ENCODE measurements at places on chromosomes 7 and 10. TPM values are rescaled to one million over a fixed set of nuclear protein-coding genes. Genes with fewer than 3 reads are reported as not detected.

GRCh38 chr10:125122566-125122965, 37.8 kb downstream of the CTBP2 start:
- peaks cover 9% of the 10 kb centered on the region for H3K36me3 ChIP-seq
- H3K4me1 ChIP-seq = peaks cover 64% of the 10 kb centered on the region
- no peaks in the 10 kb centered on the region for H3K27me3 ChIP-seq

DNA sequence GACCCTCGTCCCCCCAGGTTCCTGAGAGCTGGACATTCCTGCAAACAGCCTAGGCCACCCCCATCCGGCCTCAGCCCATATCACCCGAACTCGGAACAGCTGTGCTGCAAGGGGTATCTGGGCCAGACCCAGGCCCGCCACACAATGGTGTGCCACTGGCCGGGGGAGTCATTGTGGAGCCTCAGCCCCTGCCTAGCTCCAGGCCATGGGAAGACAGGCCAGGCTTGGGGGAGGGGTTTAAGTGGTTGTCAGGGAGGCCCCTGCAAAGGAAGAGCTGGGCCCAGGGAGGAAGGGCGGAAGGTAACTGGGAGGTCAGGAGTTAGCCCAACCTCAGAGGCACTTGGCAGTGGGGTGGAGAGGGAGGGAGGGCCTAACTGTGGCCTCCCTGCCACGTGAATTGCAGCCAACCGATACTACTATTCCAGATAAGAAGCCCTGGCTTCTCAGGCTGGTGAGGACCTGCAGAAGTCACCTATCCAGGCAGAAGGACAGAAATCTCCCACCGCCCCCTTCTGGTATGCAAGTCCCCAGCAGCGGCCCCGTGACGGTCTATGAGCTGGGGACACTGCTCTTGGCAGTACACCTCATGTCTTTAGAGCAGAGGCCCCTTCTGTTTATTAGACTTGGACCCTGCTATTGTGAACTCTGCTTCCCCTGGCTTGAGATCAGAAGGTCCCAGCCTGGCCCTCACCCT, 26.8 kb downstream of the VSIR start:
- peaks cover 30% of the 10 kb centered on the region for H3K4me1 ChIP-seq
- H3K27me3 ChIP-seq = no peaks in the 10 kb centered on the region
- no peak overlapping the region for H3K4me3 ChIP-seq
- H3K27ac ChIP-seq = no peak overlapping the region
- no peak for DNase-seq

- no peaks in the 10 kb centered on the region for H3K4me1 ChIP-seq
- H3K4me3 ChIP-seq = no peak overlapping the region
- DNase-seq = no peak
- no peak overlapping the region for H3K27ac ChIP-seq
Observed at GRCh38 chr7:151579644-151580043, 59.9 kb upstream of the RHEB start.

DNA sequence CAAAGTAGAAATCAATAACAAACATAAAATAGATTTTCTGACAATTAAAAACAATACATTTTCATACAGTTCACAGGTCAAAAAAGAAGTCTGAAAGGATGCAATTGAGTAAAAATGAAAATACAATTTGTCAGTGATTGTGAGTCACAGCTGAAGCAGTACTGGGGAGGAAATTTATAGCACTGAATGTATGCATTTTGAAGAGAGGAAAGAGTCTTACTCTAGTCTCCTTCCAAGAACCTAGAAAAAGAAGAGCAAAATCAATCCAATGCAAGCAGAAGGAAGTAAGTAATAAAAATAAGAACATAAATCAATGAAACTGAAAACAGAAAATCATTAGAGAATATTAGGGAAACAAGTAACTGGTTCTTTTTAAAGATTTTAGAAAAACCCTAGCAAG, 507.2 kb upstream of the IGFBP3 start:
- H3K27ac ChIP-seq = no peak overlapping the region
- H3K27me3 ChIP-seq = no peaks in the 10 kb centered on the region
- H3K4me1 ChIP-seq = no peaks in the 10 kb centered on the region
- H3K4me3 ChIP-seq = no peak overlapping the region
- no peak for DNase-seq

DNA sequence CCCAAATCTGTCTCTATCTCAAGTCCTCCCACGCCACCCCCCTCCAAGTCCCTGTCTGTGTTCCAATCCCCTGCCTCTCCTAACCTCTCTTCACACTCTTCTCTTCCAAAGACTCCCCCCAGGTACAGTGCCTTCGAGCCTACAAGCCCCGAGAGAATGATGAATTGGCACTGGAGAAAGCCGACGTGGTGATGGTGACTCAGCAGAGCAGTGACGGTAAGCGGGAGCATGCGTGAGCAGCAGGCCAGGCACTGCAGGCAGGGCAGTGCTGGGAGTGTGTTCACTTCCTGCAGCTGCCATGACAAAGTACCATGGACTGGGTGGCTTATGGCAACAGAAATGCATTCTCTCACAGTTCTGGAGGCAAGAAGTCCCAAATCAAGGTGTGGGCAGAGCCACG, 23.4 kb downstream of the ARHGEF5 start:
- peaks cover 11% of the 10 kb centered on the region for H3K36me3 ChIP-seq
- no peak overlapping the region for H3K27ac ChIP-seq
- DNase-seq = no peak
- no peak overlapping the region for H3K4me3 ChIP-seq
- H3K27me3 ChIP-seq = no peaks in the 10 kb centered on the region
- H3K4me1 ChIP-seq = no peaks in the 10 kb centered on the region

- no peaks in the 10 kb centered on the region for H3K4me1 ChIP-seq
- no peak overlapping the region for H3K27ac ChIP-seq
- H3K4me3 ChIP-seq = no peak overlapping the region
- no peaks in the 10 kb centered on the region for H3K27me3 ChIP-seq
- no peak for DNase-seq
Observed at GRCh38 chr10:129853562-129853903, 110.5 kb downstream of the EBF3 start.

- no peaks in the 10 kb centered on the region for H3K4me1 ChIP-seq
- H3K36me3 ChIP-seq = no peaks in the 10 kb centered on the region
- no peak overlapping the region for H3K4me3 ChIP-seq
- no peak overlapping the region for H3K27ac ChIP-seq
Observed at GRCh38 chr7:91083855-91084644, 180.2 kb upstream of the FZD1 start.

DNA sequence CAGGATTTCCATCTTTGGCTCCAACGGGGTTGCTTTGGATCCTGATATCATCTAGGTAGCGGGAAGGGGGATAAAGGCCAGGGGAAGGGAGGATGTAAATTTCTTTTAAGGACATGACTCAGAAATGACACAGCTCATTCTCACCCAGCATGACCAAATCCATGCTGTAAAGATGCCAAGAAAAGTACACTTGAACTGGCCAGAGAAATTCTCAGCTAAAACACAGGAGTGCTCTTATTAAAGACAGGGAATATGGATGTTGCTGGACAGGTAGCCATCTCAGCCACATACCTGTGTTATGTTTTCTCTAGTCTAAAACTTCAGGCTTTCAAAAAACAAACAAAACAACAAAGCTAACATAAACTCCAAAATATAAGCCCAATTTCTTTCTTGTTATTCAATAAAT, 68.3 kb downstream of the NAMPT start:
- H3K4me1 ChIP-seq = peaks cover 26% of the 10 kb centered on the region
- H3K36me3 ChIP-seq = no peaks in the 10 kb centered on the region
- peak; percentile 33 for DNase-seq
- no peak overlapping the region for H3K4me3 ChIP-seq
- H3K27ac ChIP-seq = peak overlapping the region; percentile 38

GRCh38 chr10:70978181-70978580, 89.8 kb upstream of the PCBD1 start:
- H3K27ac ChIP-seq = no peak overlapping the region
- no peaks in the 10 kb centered on the region for H3K36me3 ChIP-seq
- no peak for DNase-seq
- no peaks in the 10 kb centered on the region for H3K27me3 ChIP-seq
- no peak overlapping the region for H3K4me3 ChIP-seq

GRCh38 chr7:158802535-158803366, 26.6 kb downstream of the ESYT2 start:
- H3K4me3 ChIP-seq = peak overlapping the region; percentile 47
- H3K27ac ChIP-seq = peak overlapping the region; percentile 84
- DNase-seq = peak; percentile 56
- peaks cover 3% of the 10 kb centered on the region for H3K36me3 ChIP-seq

- peaks cover 28% of the 10 kb centered on the region for H3K4me1 ChIP-seq
- H3K4me3 ChIP-seq = no peak overlapping the region
- no peak for DNase-seq
- no peak overlapping the region for H3K27ac ChIP-seq
- no peaks in the 10 kb centered on the region for H3K36me3 ChIP-seq
Observed at GRCh38 chr10:79081353-79082034, 12.7 kb downstream of the ZMIZ1 start.

GRCh38 chr7:77444123-77444522, 28.0 kb upstream of the GSAP start:
- no peaks in the 10 kb centered on the region for H3K36me3 ChIP-seq
- H3K4me1 ChIP-seq = peaks cover 25% of the 10 kb centered on the region
- no peak overlapping the region for H3K27ac ChIP-seq
- no peak for DNase-seq
- no peak overlapping the region for H3K4me3 ChIP-seq

- H3K4me1 ChIP-seq = peaks cover 4% of the 10 kb centered on the region
- peaks cover 10% of the 10 kb centered on the region for H3K27me3 ChIP-seq
- H3K36me3 ChIP-seq = no peaks in the 10 kb centered on the region
- no peak overlapping the region for H3K4me3 ChIP-seq
Observed at GRCh38 chr10:78299851-78300468, 266.3 kb downstream of the RPS24 start.

- no peaks in the 10 kb centered on the region for H3K4me1 ChIP-seq
- H3K4me3 ChIP-seq = no peak overlapping the region
- H3K36me3 ChIP-seq = no peaks in the 10 kb centered on the region
- DNase-seq = no peak
Observed at GRCh38 chr7:98456866-98457265, 56.0 kb upstream of the BAIAP2L1 start.

GRCh38 chr7:50661345-50662040, 96.3 kb upstream of the DDC start:
- no peak overlapping the region for H3K27ac ChIP-seq
- H3K36me3 ChIP-seq = no peaks in the 10 kb centered on the region
- no peak overlapping the region for H3K4me3 ChIP-seq
- peaks cover 35% of the 10 kb centered on the region for H3K27me3 ChIP-seq

GRCh38 chr10:69088801-69089501, 1.0 kb downstream of the SRGN start:
- H3K27ac ChIP-seq = no peak overlapping the region
- H3K4me3 ChIP-seq = no peak overlapping the region
- no peaks in the 10 kb centered on the region for H3K36me3 ChIP-seq
- no peaks in the 10 kb centered on the region for H3K27me3 ChIP-seq

DNA sequence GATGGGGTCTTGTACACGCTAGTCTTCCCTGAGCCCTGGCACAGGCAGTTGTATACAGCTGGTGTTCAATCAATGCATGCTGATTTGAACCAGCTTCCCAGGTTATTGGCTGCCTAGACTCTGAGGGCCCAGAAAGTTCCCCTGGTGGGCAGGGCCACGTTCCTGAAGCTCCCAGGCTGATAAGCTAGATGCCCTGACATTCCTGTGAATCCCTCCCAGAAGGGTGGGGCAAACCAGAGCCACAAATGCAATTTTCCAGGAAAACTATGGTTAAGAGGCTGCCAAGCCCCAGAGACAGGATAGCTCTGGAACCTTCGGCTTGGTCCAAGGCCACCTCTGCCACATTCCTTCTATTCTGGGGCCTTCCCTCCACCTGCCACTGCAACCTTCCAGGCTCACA, 78.2 kb downstream of the FAM53B start:
- peaks cover 14% of the 10 kb centered on the region for H3K36me3 ChIP-seq
- H3K27ac ChIP-seq = no peak overlapping the region
- no peaks in the 10 kb centered on the region for H3K27me3 ChIP-seq

DNA sequence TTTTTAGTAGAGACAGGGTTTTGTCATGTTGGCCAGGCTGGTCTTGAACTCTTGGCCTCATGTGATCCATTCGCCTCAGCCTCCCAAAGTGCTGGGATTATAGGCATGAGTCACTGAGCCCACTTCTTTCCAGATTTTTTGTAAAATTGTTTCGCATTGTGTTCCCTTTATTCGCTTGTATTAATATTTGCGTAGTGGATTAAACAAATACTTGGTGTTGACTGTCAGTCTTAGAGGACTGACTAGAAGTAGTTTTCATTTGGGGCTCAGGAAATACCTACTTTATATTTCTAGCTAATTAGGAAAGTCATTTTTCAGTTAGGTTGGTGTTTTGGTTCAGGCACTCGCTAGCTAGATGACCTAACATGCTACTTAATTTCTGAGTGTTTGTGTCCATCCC, 11.1 kb downstream of the WAC start:
- no peaks in the 10 kb centered on the region for H3K4me1 ChIP-seq
- no peaks in the 10 kb centered on the region for H3K27me3 ChIP-seq
- H3K36me3 ChIP-seq = peaks cover 19% of the 10 kb centered on the region
- H3K27ac ChIP-seq = no peak overlapping the region
- no peak overlapping the region for H3K4me3 ChIP-seq
- no peak for DNase-seq

- H3K27ac ChIP-seq = no peak overlapping the region
- H3K36me3 ChIP-seq = no peaks in the 10 kb centered on the region
- H3K4me3 ChIP-seq = no peak overlapping the region
- H3K4me1 ChIP-seq = no peaks in the 10 kb centered on the region
- no peak for DNase-seq
- H3K27me3 ChIP-seq = no peaks in the 10 kb centered on the region
Observed at GRCh38 chr10:76975126-76975525, 662.5 kb downstream of the KCNMA1 start.

- H3K27me3 ChIP-seq = no peaks in the 10 kb centered on the region
- no peaks in the 10 kb centered on the region for H3K36me3 ChIP-seq
- no peak for DNase-seq
- H3K27ac ChIP-seq = no peak overlapping the region
- H3K4me3 ChIP-seq = no peak overlapping the region
Observed at GRCh38 chr10:15632456-15633091, 87.1 kb downstream of the ITGA8 start.

GRCh38 chr7:25537662-25538375, 309.5 kb upstream of the NPVF start:
- no peaks in the 10 kb centered on the region for H3K27me3 ChIP-seq
- no peak for DNase-seq
- H3K27ac ChIP-seq = no peak overlapping the region
- no peaks in the 10 kb centered on the region for H3K4me1 ChIP-seq

GRCh38 chr10:36725581-36726520, 399.5 kb upstream of the ANKRD30A start:
- H3K4me1 ChIP-seq = peaks cover 11% of the 10 kb centered on the region
- no peaks in the 10 kb centered on the region for H3K27me3 ChIP-seq
- peak; percentile 72 for DNase-seq

GRCh38 chr7:33841031-33841430, 64.3 kb upstream of the BMPER start:
- no peak for DNase-seq
- H3K36me3 ChIP-seq = no peaks in the 10 kb centered on the region
- H3K4me3 ChIP-seq = no peak overlapping the region
- no peak overlapping the region for H3K27ac ChIP-seq
- no peaks in the 10 kb centered on the region for H3K27me3 ChIP-seq

HOXA6 gene
- 0.72 TPM for polyA plus RNA-seq

THSD7A gene
- polyA plus RNA-seq = not detected

H2BK1 gene
- not detected for polyA plus RNA-seq

OPN1SW gene
- polyA plus RNA-seq = not detected

MMS19 gene
- 74.4 TPM for polyA plus RNA-seq

CALCR gene
- polyA plus RNA-seq = not detected

CAPZA2 gene
- polyA plus RNA-seq = 150 TPM

HMX2 gene
- not detected for polyA plus RNA-seq

UBN2 gene
- 3.0 TPM for polyA plus RNA-seq

PIK3AP1 gene
- 0.09 TPM for polyA plus RNA-seq

COL28A1 gene
- 0.13 TPM for polyA plus RNA-seq
